ENCODE measurements at places on chromosomes 4 and X.

GRCh38 chr4:17468619-17469221 lies 43.2 kb downstream of the QDPR start:
- DNase-seq = no peak

DNA sequence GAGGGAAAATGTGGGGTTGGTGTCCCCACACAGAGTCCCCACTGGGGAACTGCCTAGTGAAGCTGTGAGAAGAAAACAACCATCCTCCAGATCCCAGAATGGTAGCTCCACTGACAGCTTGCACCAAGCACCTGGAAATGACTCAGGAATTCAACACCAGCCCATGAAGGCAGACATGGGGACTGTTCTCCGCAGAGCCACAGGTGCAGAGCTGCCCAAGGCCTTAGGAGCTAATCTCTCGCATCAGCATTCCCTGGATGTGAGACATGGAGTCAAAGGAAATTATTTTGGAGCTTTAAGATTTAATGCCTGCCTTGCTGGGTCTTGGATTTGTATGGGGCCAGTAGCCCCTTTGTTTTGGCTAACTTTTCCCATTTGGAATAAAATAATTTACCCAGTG lies 367.9 kb downstream of the FAM133A start:
- DNase-seq = no peak

GRCh38 chrX:68060506-68061205 lies 372.6 kb downstream of the OPHN1 start:
- no peak for DNase-seq

DNA sequence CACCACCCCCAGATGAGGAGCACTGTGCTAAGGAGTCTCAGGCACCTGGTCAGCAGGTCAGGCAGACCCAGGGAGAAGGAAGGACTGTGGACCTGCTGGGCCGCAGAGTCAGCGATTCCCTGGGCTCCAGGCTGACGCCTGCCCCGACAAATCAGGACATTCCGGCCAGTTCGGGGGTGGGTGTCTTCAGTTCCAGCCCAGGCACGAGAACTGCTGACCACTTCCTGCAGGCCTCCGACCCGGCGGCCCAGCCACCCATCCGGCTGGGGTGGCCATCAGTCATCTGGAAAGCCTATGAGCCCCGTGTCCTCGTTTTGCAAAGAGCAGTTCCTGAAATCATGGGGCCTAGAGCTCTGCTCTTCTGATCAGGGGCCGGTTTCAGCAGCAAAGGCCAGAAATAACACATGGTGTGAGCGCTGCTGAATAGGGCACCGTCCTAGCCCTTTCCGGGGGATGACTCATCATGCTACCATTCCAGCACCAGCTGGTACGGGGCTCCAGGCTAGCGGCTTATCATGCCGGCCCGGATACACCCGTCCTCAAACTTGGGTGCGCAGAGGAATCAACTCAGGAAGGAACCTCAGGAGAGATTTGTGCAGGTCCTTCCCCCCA lies 7.8 kb upstream of the SH3TC1 start:
- DNase-seq = no peak

- no peak for DNase-seq
These were observed at the start of gene DMD for GRCh38 chrX:33211356-33212260. Gene DMD (minus strand): TSS chrX:33211549. CDS start chrX:33211312, 237 bp downstream.

DNA sequence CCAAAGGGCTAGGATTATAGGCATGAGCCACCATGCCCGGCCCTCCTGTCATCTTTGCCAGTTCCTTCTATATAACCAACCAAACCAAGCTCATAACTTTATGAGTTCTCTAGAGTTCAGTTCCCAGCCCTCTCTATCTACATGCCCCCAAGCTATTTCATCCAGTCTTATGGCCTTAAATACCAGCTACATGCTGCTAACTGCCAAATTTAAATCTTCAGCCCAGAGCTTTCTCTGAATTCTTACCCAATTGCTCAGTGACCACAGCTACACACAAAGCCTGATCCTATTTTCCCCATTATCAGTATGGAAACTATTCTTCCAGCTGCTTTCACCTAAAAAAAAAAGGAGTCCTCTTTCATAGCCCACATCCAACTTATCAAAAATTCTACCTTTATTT lies 23.1 kb downstream of the TMEM184C start:
- no peak for DNase-seq

DNA sequence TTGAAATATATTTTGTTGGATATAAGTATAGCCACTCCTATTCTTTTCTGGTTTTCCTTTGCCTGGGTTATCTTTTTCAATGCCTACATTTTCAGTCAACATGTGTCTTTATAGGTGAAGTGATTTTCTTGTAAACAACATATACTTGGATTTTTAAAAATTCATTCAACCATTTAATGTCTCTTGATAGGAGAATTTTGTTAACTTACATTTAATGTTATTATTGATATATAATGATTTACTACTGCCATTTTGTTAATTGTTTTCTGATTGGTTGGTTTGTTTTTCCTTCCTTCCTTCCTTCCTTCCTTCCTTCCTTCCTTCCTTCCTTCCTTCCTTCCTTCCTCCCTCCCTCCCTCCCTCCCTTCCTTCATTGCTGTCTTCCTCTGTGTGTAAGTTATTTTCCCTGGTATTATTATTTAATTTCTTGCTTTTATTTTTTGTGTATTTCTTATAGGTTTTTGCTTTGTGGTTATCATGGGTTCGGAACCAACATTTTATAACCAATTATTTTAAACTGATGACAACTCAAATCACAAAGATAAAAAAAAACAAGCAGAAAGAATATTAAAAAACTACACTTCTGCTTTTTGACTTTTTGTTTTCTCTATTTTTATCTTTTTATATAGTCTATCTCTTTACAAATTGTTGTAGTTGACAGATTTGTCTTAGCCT lies 330.1 kb upstream of the GRID2 start:
- no peak for DNase-seq

DNA sequence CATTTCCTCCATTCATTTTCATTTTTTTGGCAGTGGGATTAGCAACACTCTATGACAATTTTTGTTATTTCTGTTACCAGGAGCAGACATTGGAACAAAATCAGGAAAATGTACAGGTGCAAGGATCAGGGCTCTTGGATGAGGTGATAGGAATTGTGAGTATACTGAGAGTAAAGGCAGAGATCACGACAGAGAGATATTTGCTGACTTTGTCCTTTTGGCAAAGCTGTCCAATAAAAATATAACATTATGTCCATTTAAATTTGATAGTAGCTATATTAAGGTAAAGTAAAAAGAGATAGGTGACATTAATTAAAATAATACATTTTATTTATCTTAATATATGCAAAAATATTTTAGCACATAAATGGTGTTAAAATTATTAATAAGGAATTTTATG lies 373.1 kb upstream of the GNPDA2 start:
- no peak for DNase-seq

DNA sequence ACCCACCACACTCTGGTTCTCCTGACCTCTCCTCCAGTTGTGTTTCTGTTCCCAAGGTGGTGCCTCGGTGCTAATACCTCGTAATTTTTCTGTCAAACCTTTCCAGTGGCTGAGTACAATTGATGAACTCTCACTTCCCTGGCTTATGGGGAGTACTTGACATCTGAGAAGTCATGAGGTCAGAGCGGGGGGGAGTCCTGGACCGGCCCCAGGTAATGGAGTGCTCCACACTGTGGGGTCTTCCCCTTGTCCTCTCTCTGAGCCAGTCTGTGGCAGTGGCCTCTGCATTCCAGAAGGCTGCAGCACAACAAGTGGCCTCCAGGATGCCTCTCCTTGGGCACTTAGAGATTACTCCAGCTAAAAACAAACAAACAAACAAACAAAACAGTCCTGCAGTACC lies 122.5 kb upstream of the TRIM2 start:
- no peak for DNase-seq

- DNase-seq = no peak
These were observed 143.6 kb downstream of the TMEM164 start for GRCh38 chrX:110146521-110146920.

DNA sequence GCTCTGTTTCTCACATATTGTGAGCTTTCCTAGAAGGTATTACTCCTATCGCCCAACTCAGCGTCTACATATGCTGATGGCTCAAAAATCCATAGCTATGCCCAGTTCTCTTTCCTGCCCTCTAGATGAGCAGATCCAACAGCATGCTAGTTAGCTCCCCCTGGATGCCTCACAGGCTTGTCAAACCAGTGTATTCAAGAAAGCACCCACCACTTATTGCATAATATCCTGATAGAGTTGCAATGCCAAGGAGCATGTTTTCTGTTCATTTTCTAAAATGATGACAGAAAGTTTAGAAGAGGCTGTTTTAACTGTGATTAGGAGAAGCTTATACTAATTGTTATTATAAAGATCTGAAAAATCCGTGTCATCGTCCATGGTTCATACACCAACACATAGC lies 1.9 kb upstream of the PACRGL start:
- DNase-seq = no peak

GRCh38 chr4:40046311-40046980 lies 10.2 kb upstream of the N4BP2 start:
- peak; percentile 11 for DNase-seq

GRCh38 chr4:127852661-127853060 lies 28.0 kb upstream of the PLK4 start:
- DNase-seq = no peak

- DNase-seq = no peak
These were observed 44.2 kb downstream of the COQ2 start for GRCh38 chr4:83240379-83240875.

DNA sequence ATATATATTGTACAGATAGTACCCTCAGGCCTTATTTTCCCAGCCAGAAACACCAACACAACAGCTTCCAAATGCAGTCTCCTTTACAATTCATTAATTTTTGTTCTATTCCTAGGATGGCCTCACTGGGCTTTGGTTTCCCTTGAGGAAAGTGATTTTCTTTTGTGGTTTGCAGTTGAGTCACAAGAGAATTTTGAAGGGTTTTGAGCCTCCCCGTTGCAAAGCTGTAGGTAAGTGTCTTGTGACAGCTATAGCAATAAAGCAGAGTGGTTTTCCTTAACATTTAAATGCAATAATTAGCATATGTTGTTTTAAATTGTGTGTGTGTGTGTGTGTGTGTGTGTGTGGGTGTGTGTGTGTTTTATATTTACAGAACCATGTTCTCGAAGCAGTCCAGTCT lies 54.1 kb upstream of the WDR17 start:
- no peak for DNase-seq

GRCh38 chr4:127936974-127937373 lies 28.0 kb downstream of the MFSD8 start:
- DNase-seq = no peak

DNA sequence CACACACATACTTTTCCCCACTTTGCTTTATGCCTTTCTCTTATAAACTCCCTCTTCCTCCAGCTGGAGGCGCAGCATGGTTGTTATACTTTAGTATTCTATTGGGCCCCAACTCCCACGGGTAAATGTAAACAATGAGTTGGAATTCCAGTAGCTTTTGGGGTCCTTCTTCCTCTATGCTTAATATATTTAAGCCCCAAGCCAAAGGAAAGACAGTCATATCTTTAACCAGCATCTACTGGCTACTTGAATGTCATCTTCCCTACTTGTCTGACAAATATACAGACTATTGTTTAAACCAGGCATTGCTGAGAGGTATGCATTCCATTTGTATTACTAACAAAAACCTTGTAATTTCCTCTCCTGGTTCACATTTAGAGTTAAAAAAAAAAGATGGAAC lies 72.9 kb downstream of the WDR19 start:
- DNase-seq = no peak

GRCh38 chr4:147790412-147790811 lies 58.5 kb downstream of the ARHGAP10 start:
- no peak for DNase-seq

GRCh38 chr4:123997776-123998449 lies 601.3 kb downstream of the SPRY1 start:
- no peak for DNase-seq

DNA sequence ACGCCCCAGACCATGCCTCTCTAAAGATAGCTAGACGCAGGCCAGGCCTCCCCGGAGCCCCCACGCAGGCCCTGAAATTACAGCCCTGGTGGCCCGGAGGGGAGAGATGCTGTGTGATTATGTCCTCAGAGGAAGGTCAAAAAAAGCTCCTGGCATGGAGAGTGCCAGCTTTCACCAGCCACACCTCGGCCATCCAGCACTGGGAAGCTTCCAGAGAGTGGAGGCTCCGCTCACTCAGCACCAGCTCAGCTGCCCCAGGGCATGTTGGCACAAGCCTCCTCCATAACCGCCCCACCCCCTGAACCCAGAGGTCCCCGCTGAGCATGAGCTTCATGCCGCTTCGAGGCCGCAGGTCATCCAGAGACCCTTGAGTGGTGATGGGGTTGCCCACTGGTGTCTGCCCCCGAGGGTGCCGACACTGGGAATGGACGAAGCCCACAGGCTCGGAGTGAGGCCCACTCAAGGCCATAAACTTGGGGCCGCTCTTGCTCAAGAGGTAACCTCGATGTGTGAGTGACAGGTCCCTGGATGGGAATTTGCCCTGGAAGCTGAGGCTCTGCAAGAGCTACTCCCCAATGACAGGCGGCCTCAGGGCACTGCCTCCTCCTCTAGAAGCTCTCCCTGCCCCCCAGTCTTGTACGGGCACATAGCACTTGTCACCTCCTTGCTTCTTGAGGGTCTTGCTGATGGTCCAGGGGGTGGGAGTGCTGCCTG lies 4.4 kb upstream of the BGN start:
- DNase-seq = no peak

GRCh38 chr4:33626221-33626620 lies 2618.1 kb downstream of the ARAP2 start:
- no peak for DNase-seq

- DNase-seq = no peak
These were observed 458.0 kb upstream of the NWD2 start for GRCh38 chr4:36786519-36786918.

GRCh38 chr4:150126864-150127203 lies 48.6 kb downstream of the DCLK2 start:
- no peak for DNase-seq

DNA sequence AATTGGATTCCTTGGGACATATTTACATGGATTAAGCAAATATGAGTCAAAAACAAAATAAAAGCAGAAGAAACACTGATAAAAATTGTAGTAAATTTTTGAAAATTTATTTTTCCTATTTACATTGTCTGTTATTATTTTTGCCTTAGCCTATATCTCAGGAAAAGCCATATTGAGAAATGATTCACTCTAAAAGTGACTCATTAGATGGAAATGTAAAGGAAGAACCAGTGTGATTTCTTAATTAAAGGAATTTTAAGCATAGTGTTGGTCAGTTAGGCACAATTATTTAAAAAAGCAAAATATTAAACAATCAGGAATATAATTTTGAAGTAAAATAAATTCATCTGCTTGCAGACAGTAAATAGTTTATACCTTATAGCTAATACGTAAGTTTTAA lies 167.4 kb upstream of the NAP1L5 start:
- DNase-seq = no peak
